ENCODE measurements at places on chromosomes 2 and 18.

DNA sequence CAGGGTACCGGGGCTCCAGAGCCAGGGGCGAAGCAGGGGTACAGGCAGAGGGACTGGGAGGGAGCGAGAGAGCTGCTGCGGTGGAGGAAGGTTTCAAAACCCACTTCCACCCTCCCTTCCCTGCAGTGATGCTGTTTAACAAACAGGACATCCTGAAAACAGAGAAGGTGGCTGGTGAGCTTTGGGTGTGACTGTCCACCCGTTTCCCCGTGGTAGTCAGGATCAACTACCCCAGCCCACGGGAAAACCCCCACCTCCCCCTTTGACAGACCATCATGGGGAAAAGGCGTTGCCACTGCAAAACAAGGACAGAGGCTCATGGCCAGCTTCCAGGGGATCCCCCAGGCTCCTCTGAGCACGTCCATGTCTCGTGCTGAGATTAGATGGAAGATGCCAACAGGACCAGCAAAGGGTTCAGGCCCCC is 12.9 kb downstream of the TMEM185B start:
- no peak for DNase-seq

DNA sequence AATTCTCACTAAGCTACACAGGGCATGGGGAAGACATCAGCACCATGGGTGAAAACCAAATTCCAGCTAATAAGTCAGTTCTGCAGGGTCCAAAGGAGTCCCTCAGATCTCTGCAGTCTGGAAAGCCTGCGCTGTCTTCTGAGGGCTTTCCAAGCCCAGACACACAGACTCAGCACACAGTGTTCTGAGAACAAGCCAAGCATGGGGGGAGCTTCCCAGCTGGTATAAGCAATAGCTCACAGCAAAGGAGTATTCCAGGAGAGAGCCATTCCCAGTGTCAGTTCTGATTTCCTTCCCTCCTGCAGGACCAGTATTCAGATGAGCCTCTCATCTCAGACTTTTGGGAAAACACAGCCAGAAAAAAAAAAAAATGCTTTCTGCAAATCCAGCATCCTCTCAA is 370.8 kb downstream of the TNS1 start:
- no peak for DNase-seq

- DNase-seq, result no peak
Measured at GRCh38 chr2:234415706-234416105, 81.2 kb downstream of the ARL4C start.

GRCh38 chr2:187769437-187769836 is 215.2 kb upstream of the TFPI start:
- DNase-seq, result no peak

- no peak for DNase-seq
Measured at GRCh38 chr18:21978546-21979170, 190.7 kb upstream of the GATA6 start.

GRCh38 chr2:231104115-231104713 is 20.6 kb downstream of the HTR2B start:
- peak; percentile 77 for DNase-seq

DNA sequence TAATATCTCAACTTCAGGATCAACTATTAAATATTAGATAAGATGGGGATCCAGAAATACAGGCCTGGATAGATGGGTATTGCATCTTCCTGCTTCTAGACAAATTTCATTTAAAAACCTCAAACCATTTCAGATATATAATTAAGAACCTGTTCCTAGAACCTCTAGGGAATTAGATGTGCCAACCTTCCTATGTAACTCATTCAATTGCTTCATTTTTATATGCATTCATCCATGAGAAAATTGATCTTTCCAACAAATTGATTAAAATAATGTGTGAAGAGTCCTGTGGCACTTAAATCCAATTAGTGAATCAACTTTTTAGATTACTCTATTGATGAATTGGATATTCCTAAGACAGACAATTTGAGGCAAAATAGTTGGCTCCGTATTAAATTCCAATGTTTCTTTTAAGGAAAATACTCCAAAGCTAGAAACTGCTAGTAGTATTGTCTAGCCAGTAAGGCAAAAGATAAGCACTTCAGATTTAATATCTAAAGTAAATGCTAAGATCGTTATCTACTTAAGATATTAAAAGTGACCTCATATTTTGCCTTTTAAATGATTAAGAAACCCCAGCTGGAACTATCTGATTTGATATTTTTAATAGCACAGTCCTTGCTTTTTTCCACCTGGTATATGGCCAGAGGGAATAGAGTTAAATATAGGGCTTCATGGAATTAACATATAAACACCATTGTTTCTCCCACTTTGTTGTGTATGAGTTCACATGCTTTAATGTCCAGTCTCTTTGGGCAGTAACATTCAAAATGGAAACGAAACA is 35.8 kb downstream of the DARS1 start:
- DNase-seq, result no peak

DNA sequence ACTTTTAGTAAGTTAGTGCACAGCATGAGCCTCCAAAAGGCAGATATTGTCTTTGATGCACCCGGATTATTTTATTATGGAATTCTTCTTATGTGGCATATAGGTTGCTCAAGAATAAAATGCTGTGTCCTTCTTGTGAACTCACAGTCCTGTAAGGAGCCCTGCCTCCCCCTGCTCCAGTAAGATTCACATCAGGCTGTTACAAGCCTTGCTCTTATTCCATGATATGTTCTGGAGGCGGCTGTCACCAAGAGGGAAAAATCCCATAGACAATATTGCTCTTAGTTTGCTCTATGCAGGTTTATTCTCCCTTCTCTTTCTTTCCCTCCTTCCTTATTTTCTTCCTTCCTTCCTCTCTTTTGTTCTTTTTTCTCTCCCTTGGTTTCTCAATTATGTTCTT is 182.3 kb downstream of the MYT1L start:
- no peak for DNase-seq
